ENCODE measurements at places on chromosomes 11 and 22. TPM values are rescaled to one million over a fixed set of nuclear protein-coding genes. Genes with fewer than 3 reads are reported as not detected.

Gene MUC5AC
- total RNA-seq, result not detected

DNA sequence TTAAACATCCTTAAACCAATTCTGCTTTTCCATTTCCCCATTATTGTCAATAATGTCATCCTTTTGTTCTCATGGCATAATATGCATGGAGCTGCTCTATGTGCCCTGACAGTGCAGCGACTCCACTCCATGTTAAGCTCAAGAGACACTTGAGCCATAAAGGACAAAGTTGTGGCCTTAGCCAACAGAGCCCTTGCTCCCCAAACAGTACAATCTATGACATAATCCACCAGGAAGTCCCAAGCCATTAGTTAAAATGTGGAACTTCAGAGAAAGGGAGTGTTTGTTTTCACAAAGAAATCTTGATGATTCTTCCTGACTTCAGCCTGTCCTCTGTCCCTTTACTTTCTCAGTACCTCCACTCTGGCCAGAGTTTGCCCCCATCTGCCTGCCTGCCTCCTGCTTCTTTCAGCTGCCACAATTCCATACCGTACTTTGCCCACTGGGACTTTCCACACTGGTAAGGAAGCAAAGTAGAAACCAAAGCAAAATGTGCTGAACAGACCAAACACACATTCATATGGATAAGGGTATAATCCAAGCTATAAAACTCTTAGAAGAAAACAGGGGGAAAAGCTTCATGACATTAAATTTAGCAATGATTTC lies 46.3 kb upstream of the ZC3H12C start:
- DNase-seq, result no peak

DNA sequence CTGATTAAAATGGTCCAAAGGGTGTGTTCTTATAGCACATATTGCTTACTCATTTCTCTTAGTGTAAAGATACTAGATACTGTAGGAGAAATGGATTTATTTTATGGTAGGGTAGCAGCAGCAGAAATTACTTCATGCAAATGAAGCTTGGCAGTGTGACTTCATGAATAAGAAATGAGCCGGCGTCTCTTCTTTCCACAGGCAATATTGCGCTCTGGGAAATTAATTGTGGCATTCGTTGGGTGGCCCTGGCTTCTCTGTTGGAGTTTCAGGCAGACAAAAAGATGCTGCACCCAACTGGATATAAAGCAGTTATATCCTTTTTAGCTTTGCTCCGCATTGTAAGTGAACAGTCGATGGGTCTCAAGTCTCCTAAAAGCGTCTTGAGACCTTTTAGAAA lies 211.0 kb upstream of the NAV2 start:
- DNase-seq, result no peak

Gene GPHA2
- total RNA-seq, result not detected

- DNase-seq, result no peak
Measured at GRCh38 chr11:36354221-36355003, 58.3 kb downstream of the PRR5L start.

DNA sequence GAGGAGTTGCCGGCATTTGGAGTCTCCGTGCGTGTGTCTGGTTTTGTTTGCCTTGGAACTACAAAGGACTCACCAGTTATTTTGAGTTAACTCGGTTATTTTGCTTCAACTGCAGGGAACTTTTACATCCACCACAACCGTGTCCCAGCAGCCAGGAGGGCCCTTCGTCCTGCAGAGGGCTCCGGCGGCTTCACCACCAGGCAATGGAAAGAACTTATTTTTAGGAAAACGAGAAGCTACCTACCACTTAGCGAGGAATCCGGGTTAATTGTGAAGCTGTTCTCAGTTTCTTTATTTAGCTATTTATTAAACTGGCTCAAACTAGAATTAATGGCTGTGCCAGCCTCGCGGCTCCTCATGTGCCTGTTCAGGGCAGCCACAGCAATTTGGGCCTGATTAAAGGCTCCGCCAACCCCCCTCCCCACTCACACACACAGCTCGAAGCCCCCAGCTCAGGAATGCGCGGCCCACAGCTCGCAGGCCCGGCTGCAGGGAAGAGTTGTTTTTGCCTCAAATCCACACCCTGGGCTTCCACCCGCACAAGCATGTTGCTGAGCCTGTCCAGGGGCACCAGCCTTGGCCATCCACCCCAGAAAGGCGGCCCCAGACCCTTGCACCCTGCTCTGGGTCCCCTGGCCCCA lies 55.9 kb upstream of the FGF3 start:
- DNase-seq, result peak; percentile 1

GRCh38 chr11:64482588-64482987 lies 108.4 kb upstream of the SLC22A12 start:
- no peak for DNase-seq

- DNase-seq, result peak; percentile 20
Measured at GRCh38 chr11:117839936-117840813, 15.6 kb upstream of the FXYD2 start.

Gene MYO18B
- 168 TPM for total RNA-seq

Gene SCGB2A2
- not detected for total RNA-seq

GRCh38 chr11:465896-466530 lies 15.9 kb downstream of the PTDSS2 start:
- no peak for DNase-seq

DNA sequence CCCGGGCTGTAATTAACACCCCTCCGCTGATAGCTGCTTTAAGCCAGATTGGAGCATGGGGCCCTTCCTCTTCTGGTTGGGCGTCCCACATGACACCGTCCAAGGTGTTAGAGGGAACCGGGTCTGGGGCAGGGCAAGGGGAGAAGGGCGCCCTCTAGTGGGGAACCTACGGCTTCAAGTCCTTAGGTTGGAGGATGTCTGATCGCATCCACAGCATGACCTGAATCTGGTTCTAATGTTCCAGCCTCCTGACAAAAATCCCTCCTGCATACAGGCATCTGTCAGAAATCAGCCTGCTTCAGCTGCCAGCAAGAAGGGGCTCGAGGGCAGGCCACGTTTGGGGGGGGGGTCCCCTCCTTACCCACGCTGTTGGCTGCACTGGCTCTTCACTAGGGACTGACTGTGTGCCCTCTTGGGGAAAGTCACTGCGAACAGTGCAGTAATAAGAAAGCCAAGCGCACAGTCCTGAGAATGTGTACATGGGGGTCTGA lies 94.2 kb upstream of the TBCEL start:
- DNase-seq, result no peak

DNA sequence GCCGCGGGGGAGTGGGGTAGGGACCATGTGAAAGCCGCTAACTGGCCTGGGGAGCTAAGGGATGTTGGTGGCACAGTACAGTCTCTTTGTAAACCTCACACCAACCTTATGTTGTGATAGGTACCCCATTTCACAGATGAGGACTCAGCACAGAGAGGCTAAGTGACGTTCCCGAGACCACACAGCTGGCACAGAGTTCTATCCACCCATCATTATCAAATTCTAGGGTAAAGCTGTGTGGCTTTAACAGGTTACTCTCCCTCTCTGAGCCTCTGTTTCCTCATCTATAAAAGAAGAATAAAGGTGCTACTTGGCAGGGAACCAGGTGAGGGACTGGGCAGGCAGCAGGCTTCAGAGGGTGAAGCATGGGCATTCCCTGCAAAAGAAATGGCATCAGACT lies 1.4 kb upstream of the GDPD5 start:
- DNase-seq, result no peak

Gene CARD10
- total RNA-seq, result 6.8 TPM

DNA sequence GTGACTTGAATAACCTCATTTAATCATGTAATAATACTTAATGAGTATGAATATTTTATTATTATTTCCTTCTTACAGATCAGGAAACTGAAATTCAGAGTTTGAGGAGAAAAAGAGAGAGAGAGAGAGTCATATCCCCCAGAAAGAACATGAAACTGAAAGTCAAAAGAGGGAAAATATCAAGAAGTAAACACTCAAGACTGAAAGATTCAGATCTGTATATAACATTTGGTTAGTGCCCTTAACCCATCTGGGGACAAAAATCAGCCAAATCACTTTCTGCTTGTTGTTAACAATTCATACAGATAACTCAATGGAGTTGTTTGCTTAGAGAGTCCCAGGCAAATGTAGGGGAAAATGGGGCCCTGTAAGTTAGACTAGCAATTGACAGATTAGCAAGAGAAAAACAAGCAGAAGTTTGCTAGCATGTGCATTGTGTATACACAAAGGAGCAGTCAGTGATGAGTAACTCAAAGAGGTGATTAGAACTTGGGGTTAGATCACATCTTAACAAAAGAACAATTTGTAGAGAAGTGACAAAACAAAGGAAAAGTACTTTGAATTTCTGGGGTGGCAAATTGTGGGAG lies 25.9 kb upstream of the MMP13 start:
- no peak for DNase-seq

GRCh38 chr11:21839796-21840195 lies 353.1 kb upstream of the ANO5 start:
- DNase-seq, result no peak

DNA sequence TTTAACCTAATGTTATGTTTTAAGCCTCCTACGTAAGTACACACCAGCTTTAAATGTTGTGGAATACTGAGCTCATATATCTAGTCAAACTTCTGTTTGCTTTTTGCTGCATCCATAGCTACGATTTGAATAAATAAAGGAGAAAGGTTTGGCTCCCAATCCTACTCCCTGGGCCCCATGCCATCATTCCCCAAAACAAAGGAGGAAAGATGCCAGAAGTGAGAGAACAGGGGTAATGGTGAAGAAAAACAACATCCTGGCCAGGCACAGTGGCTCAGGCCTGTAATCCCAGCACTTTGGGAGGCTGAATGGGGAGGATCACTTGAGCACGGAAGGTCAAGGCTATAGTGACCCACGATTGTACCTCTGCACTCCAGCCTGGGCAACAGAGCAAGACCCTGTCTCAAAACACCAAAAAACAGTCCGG lies 26.5 kb downstream of the SCGB1A1 start:
- no peak for DNase-seq

Gene POTEH
- total RNA-seq, result not detected

Gene CCDC157
- total RNA-seq, result 0.78 TPM

Gene SORL1
- total RNA-seq, result 4.8 TPM

Gene ZNF215
- not detected for total RNA-seq

Gene OR10D3
- not detected for total RNA-seq

DNA sequence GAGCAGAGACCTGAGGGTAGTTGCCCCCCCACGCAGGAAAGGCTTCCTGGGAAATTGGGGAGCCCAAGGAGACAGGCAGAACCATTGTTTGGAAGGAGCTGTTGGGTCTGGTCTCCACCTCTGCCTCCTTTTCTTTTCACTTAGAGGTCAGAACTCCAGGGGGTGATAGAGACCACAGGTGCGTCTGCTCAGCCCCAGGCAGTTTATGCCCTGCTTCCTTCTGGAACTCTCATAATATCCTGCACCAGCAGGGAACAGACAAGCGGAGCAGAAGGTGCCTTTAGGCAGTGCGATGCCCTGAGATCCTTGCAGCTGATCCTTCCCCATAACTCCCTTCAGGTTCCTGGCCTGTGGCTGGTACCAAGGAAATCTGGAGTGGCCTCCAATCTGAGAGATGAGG lies 120.2 kb downstream of the NECTIN1 start:
- DNase-seq, result no peak

DNA sequence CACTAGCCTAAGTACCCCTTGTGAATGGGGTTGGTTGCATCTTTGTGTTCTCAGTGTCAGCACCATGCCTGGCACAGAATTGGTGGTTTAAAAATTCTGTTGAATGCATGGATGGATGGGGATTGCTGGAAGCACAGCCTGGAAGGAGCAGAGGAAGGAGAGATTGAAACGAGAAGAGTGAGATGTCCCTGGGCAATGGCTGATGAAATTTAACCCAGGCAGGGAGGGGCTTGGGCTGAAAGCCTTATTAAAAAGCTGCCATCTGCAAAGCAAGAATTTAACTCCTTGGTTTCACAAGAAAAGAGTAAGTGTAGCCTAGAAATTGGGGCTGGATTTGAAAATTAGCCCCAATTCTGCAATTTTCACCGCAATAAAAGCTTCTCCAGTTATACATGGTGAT lies 126.7 kb downstream of the TEAD1 start:
- no peak for DNase-seq

DNA sequence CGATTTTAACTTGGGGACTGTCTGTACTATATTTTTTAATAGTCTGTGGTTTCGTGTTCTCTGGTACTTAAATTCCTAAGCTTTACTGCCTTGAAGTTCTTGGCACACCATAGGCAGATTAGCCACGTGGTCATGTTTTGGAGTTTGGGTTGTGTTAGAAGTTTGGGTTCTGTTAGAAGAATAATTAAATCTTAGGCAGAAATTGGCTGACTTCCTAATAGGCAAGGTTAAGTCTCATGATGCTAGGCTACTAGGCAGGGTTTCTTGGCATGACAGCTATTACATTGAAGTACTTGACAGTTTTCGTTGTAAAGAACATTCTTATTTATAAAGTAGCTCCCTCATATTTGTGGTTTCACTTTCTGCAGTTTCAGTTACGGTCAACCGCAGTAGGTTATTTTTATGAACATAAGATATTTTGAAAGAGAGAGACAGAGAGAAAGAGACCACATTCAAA lies 30.0 kb upstream of the MMP7 start:
- no peak for DNase-seq

Gene CFAP68
- total RNA-seq, result 27.5 TPM

- DNase-seq, result no peak
Measured at GRCh38 chr22:39419096-39419495, 19.5 kb downstream of the TAB1 start.

GRCh38 chr11:84398017-84398626 lies 1112.0 kb upstream of the CCDC90B start:
- DNase-seq, result no peak

Gene TMEM191B
- total RNA-seq, result 1.0 TPM

Gene KCNA4
- 6.8 TPM for total RNA-seq

- peak; percentile 75 for DNase-seq
Measured at GRCh38 chr11:57338142-57338541, at the start of gene P2RX3. Gene P2RX3, plus strand, starts transcription at chr11:57338352. Its CDS starts 199 bp downstream, at chr11:57338551.

DNA sequence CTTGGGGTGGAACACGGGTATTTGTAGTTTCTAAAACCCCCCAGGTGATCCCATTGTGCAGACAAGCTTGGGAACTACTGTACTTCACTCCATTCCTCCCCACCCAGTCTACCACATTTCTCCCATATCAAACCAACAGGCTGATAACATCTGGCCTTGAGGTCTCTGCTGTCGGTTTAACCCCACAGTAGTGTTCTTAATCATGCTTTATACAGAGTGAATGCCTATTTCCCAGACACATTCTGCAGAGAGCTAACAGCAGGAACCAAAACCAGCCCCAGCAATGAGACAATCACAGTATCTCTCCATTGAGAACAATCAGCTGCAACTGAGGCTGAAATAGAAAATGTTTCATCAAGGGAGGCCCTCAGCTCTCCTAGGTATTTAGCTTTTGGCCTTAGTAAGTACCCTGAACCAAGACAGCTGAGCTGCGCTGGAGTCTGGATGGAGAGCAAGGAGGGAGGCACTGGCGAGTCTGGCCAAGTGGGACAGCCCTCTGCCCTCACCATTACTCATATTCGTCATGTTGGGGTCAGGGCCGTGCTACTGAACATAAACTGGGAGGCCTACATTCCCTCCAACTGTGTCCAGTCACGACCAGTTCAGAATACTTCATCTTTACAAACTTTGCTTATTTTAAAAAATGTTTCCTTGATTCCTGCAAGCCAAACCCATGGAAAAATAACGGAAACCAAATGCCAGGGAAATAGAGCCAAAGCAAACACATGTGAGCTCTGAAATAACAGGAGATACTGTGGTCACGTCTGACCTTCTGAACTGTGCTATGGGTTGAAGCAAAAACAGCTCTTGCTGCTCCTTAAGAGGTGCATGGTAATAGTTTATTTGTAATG lies 81.0 kb downstream of the CCDC34 start:
- DNase-seq, result peak; percentile 79
